ENCODE measurements at places on chromosomes 12 and 14.

DNA sequence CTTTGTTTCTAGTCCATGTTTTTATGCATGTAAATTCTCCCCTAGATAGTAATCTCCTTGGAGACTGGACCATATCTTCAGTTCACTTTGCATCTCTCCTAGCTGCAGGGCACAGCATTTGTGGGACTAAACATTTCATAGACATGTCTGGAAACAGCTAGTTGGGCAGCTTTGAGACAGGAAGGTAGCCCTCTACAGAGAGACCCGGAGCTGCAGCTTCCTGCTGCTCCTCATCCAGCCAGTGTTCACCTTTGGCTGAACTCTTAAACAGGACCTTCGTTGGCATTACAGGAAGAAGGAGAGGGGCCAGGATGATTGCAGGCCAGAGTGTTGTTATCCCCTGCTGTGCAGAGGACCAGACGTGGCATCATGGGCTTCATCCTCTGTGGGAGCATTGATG is 52.9 kb downstream of the GNS start:
- DNase-seq = no peak

GRCh38 chr14:39419272-39419671 is 13.0 kb downstream of the FBXO33 start:
- no peak for DNase-seq

DNA sequence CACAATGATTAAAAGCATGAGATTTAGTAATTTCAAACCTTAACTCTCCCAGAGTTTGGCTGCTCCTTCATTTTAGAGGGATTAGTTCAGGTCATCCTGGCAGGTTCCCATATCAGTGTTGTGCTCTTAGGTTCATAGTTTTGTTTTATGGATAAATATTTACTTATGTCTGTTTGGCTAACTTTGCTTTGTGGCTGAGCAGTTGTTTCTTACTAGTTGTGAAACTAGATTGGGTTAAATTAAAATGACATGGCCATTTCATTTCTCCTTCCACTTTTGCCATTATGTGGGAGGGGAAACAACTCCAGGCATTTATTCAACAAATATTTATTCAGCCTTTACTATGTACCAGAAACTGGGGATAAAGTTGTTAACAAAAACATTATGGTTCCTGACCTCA is 158.8 kb downstream of the TMTC3 start:
- DNase-seq = no peak

DNA sequence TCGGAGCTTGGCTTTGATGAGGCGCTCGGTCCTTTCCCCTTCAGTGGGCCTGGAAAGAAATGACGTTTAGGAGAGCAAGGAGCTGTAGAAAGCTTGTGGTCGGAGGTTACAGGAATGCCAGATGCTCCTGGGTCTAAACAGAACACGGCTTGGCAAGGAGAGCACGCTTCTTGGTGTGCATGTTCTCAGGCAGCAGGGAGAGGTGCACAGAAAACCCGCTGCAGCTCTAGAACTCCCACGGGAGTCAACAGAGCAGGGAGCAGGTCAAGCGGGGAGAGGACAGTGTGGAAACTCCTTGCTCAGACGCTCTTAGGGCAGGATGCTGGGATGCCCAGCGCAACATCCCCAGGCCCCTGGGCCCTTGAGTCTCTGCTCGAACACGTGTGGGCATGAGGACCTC is 51.0 kb downstream of the SSH1 start:
- no peak for DNase-seq

DNA sequence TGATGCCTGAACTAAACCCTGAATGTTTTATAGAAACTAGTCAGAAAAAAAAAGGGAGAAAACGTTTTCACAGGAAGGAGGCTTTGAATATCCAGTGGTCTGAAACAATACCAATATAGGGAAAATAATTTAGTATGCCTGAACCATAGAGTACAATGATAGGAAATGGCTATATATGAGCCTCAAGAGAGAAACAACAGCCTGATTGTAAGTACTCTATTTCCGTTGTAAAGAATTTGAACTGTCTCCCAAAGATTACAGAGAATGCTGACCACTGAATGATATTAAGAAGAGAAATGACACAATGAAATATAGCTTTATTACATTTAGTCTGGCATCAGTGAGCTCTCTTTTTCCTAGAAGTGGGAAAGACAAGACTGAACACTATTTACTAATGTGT is 5.5 kb upstream of the GABARAPL1 start:
- no peak for DNase-seq

DNA sequence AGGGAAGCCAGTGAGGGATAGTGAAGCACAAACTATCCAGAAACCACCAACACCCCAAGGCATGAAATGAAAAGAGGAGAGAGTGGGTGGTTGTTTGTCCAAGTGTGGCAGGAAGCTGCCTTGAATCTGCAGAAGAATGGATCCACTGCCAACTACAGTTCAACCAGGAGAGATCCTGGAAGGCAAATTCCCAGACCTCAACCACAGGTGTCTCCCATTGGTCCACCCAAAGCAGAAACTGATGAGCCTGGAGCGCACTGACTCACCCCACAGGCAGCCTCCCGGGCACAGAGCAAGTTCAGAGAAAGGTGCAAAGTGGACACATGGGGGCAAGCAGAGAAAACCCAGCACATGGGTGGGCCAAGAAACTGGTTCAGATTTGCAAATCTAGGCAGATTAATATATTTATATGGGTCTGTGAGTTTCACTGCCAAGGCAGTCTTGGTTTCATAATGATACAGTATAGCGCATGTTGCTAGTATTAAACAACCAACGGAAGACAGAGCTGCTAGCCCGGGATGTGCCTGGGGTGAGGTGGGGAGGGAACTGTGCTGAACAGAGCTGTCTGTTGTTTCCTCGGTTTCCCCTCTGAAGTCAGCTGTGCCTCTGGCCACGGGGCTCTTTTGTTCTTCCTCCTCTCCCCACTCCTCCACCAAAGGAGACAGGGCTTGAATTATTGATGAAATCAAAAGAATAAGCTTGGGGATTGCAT is 416.2 kb upstream of the CCDC196 start:
- no peak for DNase-seq

- no peak for DNase-seq
These were observed 18.1 kb upstream of the TIGAR start for GRCh38 chr12:4302881-4303280.

GRCh38 chr12:24414480-24414879 is 465.0 kb upstream of the SOX5 start:
- no peak for DNase-seq

DNA sequence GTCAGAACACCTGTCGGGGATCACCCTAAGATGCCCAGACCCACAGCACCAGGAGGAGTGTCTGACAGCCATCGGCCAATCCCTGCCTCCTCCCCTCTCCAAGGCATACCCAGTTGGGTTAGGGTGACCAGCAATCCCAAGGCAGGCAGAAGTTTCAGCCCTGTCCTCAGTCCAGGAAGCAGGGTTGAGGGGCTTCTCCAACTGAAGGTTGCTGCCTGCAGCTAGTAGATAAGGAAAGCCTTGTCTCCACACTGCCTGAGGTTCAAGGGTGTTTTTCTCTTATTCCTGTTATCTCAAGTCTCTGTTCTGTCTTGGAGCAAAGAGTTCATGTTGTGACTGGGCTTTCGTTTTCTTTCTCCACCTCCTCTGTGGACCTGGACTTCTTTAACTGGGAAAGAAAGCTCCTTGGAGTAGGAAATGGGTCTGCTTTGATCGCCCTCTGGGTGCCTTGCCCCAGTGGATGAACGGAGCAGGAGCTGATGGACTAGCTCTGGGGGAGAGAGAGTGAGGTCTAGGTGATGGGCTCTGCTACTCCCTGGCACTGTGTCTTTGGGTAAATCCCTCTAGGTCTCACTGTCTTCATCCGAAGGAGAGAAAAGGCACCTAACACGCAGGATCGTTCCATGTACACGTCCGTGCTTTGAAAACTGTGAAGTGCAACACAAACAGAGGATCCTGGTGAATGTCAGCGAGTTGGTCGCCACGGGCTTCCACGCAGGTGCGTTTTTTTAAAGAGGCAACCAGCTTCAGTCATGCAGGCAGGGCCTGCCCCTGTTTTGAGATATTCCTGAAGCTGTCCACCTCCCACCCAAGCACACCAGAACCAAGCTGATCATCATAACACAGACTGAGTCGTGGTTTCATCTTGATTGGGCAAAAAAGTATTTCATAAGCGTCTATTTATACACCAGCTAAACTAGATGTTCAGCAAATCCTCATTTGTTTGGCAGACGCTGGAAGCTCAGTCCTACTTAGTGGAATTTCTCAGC is 52.5 kb upstream of the FOXN3 start:
- no peak for DNase-seq

DNA sequence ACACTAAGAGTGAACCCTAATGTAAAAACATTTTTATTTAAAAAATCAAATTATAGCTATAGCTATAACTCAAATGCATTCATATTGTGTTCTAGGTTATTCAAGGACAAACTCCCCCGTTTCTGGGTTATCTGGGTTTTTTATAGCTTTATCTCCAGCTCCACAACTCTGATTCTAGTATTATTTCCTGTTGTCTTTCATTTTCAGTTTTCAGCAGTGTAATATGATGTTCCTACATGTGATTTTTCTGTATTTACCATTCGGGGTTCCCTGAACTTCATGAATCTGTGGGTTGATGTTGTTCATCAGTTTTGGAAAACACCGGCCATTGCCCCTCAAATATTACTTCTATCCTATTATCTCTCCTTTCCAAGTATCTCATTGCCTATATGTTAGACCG is 221.9 kb upstream of the FOXN3 start:
- DNase-seq = no peak

- DNase-seq = peak; percentile 67
These were observed 1.3 kb upstream of the RASSF3 start for GRCh38 chr12:64608901-64609535.

- DNase-seq = no peak
These were observed 119.9 kb upstream of the PCED1B start for GRCh38 chr12:46959502-46959901.

- DNase-seq = no peak
These were observed 249.8 kb downstream of the VRK1 start for GRCh38 chr14:97046967-97047366.

- peak; percentile 11 for DNase-seq
These were observed 717 bp downstream of the PPHLN1 start for GRCh38 chr12:42326541-42327226.
